ENCODE measurements at places on chromosomes 16 and 17.

- no peak for DNase-seq
Measured at GRCh38 chr17:9969301-9969935, 64.3 kb upstream of the RCVRN start.

DNA sequence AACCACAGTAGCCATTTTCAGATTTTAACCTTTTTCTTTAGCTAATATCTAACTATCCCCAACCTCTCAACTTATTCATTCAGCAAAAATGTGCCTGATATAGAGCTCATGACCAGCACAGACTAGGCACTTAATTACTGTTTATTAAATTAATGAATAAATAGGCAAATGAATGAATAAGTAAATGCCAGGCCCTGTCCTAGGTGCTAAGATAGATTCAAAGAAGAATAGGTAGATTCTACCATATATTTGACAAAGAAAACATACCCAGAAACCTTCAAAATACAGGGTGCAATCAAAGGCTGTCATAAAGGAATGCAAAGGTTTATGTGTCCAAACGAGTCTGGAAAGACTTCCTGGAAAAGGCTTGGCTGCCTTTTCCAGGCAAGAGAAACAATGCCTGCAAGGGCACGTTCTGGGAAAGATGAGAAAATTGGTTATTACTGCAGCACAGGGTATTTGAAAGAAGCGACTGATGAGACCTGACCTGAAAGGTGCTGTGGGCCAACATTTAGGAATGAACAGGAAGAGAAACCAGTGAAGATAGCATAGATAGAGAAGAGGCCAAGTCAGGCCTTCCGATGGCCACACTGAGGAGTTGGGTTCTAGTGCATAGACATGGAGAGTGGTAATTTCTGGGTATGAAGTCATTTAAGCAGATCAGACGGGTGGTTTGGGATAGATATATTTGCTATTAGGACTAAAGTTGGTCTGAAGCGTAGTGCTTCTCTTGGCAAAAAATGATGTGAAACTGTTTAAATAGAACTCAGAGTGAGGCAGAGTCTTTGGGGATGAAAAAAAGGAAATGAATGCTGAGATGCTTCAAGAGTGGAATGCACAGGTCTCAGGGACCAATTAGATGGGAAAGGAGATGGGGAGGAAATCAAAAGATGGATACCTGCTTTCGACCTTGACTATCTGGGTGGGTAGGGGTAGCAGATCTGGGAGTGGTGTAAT is 11.4 kb upstream of the CCL2 start:
- no peak for DNase-seq

GRCh38 chr17:73132085-73132492 is 32.7 kb upstream of the SSTR2 start:
- DNase-seq, result no peak

DNA sequence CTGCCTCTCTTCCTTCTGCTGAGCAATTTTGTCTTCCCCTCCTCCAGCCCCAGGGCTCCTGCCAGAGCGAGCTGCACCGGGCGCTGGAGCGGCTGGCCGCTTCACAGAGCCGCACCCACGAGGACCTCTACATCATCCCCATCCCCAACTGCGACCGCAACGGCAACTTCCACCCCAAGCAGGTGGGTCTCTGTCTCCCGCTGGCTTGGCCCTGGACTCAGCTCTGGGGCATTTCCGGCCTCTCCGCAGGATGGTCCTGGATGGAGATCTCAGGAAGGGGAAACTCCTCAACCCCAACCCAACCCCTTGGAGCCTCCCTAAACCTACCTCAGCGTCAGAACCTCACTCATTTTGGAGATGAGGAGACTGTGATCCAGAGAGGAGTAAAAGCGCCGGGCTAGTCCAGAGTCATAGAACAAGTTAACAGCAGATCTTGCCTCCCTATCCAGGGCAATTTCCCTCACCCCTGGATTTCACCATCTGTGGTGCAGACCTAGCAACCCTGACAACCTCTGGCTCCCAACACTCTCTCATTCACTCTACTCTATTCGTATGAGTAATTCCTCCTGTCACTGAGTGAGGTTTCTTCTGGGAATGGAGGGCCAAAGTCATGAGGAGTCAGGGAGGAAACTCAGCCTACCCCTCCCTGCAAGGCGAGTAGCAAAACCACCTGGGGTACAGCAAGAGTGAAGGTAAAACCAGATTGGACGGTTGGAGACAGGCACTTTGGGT is 10.8 kb downstream of the IGFBP4 start:
- DNase-seq, result no peak

DNA sequence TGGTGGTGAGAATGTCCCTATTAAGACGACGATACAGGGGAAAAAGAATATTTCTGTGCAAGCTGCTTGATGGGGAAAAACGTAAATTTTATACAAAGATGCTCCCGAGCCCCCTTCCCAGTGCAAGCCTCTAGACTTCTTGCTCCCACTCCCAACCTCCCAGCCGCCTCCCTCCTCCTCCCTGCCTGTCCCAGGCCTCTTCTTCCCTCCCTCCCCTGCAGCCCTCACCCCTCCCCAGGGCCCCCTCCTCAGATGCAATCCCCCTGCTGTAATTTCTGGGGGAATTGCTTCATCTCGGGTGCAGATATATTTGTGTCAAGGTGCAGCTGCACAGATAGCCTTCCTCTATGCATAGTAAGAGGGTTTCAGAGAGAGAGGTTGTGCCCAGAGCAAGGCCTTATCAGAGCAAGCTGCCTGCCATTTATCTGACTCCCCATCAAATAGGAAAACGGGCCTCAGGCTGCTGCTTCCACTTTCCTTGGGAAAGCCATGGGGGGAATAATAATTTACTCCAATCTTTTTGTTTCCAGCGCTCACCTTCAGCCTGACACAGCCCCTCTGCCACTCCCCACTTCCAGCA is 47.4 kb upstream of the LHX1 start:
- DNase-seq, result no peak

GRCh38 chr17:45218895-45219661 is 2.6 kb upstream of the FMNL1 start:
- peak; percentile 54 for DNase-seq

DNA sequence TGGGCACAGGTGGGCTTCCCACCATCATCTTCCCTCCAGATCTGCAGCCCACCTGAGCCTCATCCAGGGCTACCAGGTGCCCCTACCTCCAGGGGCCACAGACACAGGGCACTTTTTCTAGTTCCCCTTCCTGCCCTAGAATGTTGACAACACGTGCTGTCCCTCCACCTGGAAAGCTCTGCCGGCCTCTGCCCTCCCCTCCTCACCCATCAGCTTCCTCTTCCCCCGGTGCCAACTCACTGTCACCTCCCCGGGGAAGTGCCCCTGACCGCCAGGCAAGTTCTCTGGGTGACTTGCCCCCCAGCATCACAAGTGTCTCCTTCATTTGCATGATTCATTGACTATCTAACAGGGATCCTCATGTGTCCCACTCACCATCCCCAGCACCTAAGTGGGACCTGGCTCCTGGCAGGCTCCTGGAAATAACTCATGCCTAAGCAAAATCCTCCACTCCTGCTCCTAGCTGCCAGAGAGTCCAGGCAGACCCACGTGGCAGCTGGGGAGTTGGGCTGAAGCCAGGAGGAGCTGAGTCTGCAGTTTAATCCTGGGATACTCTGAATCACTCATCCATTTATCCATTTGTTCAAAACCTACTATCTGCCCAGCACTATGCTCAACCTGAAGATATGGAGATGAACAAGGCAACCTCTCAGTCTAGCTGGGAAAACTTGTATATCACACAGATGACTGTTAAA is 304.4 kb downstream of the FOXL1 start:
- DNase-seq, result no peak

- DNase-seq, result no peak
Measured at GRCh38 chr17:79948406-79948944, 87.2 kb downstream of the TBC1D16 start.

DNA sequence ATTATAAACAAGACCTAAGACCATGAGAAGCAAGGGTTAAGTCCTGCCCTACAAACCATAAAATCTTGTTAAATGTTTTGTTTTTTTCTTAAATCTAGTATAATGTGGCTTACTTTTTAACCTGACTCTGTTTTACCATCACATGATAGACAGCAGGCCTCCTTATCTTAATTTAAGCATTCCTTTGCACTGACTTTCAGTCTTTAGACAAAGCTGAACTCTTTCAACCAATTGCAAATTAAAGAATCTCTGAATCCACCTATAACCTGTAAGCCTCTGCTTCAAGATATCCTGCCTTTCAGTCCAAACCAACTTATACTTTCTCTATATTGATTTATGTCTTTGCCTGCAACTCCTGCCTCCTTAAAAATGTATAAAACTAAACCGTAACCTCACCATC is 478.5 kb downstream of the GRIN2A start:
- DNase-seq, result no peak

DNA sequence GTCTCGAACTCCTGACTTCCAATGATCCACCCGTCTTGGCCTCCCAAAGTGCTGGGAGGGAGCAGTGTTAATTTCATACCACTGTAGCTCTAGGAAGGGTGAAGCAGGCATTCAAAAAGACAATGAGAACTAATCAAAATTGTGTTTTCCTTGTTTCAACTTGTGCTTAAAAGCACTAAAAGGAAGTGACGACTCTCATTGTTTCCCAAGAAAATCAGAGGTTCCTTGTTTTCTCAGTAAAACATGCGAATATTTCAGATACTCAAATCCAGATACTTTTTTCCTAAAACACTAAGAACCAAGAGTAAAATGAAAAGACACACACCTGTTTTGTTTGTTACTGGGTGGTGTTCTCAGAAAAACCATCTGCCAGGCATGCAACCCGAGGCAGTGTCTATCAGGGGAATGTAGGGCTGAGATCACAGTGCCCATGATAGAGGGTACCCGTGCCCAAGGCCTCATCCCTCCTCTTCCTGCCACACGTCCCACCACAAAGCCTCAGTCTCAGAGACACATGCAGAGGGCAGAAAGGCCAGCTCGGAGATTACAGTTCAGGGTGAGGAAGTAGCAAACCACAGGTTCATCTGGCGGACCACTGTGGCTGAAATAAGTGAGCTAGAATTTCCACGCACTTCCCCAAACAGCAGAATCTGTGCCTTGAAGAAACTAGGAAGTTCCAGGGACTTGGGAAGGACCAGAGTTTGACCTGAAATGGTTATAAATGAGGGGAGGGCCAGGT is 33.7 kb downstream of the GINS3 start:
- no peak for DNase-seq

GRCh38 chr16:83269048-83269447 is 538.7 kb upstream of the HSBP1 start:
- no peak for DNase-seq

GRCh38 chr17:80575057-80575875 is 30.6 kb downstream of the RPTOR start:
- peak; percentile 65 for DNase-seq

GRCh38 chr16:2388875-2389433 is 40.3 kb upstream of the CCNF start:
- DNase-seq, result peak; percentile 89

- no peak for DNase-seq
Measured at GRCh38 chr16:2856061-2856670, 1.8 kb downstream of the PRSS22 start.
